NCI-H146 (cell line): ENCODE measurements at places on chromosomes 12 and 14.

DNA sequence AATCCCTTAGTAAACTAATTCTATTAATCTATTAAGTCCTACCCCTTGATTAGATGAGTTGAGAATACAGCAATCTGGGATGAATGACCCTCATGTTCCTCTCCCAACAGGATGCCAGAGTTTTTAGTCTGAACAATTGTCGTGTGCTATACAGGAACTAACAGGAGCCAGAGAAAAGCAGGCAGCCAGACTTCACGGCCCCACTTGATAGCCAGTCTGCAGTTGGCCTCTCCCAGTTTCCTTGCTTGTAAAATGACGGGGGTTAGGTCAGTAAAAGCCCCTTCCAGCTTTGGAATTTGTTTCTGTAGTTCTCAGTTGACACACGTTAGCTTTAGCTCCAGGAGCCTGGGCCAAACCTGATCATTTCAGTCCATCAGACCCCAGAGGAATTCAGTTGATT, 266.8 kb upstream of the FKBP4 start:
- no peak for DNase-seq

GRCh38 chr12:107651571-107652449, 33.8 kb upstream of the PWP1 start:
- no peak for DNase-seq

DNA sequence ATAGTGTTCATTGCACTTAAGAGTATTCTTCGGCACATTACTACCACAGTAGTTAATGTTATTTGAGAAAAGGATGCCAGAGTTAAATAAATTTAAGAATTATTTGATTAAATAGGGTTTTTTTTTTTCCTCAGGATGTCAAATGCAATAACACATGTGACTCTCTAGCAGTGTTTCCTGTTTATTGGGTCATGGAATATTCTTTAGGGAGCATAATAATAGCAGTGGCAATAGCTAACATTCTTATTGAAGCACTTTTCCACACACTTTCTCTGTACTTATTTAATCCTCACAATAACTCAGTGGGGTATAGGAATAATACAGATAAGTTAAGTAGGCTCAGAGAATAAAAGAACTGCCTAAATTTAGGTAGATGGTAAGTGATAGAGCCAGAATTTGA, 44.3 kb downstream of the SCYL2 start:
- no peak for DNase-seq

DNA sequence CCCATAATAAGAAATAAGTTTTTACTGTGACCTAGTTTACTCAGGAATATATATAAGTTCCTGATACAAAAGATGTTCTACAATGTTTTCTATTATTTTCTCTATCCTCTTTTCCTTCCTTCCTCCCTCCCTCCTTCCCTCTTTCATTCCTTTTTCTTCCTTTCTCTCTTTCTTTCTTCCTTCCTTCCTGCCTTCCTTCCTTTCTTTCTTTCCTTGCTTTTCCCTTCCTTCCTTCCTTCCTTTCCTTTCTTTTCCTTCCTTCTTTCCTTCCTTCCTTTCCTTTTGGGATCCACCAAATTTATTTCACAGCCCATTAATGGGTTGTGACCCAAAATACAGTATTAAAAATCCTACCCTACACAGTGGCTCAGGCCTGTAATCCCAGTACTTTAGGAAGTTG, 3.9 kb upstream of the VDR start:
- DNase-seq, result no peak

DNA sequence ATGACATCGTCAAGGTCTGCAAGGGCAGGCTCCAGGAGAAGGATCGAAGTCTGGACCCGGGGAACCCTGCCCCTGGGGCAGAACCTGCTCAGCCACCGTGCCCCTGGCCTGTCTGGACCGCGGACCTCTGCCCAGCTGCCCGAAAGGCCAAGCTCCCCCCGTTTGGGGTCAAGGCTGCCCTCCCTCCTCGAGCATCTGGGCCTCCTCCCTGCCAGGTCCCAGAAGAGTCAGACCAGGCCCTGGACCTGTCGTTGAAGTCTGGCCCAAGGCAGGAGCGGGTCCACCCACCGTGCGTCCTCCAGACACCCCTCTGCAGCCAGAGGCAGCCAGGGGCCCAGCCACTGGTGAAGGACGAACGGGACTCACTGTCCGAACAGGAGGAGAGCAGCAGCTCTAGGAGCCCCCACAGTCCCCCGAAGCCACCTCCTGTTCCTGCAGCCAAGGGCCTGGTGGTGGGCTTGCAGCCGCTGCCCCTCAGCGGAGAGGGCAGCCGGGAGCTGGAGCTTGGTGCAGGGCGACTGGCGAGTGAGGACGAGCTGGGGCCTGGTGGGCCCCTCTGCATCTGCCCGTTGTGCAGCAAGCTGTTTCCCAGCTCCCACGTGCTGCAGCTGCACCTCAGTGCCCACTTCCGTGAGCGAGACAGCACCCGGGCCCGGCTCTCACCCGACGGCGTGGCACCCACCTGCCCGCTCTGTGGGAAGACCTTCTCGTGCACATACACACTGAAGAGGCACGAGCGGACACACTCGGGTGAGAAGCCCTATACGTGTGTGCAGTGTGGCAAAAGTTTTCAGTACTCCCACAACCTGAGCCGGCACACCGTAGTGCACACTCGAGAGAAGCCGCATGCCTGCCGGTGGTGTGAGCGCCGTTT, 856 bp downstream of the ZBTB42 start:
- DNase-seq, result no peak

- no peak for DNase-seq
These were observed 55.6 kb downstream of the C14orf39 start for GRCh38 chr14:60430276-60430675.

DNA sequence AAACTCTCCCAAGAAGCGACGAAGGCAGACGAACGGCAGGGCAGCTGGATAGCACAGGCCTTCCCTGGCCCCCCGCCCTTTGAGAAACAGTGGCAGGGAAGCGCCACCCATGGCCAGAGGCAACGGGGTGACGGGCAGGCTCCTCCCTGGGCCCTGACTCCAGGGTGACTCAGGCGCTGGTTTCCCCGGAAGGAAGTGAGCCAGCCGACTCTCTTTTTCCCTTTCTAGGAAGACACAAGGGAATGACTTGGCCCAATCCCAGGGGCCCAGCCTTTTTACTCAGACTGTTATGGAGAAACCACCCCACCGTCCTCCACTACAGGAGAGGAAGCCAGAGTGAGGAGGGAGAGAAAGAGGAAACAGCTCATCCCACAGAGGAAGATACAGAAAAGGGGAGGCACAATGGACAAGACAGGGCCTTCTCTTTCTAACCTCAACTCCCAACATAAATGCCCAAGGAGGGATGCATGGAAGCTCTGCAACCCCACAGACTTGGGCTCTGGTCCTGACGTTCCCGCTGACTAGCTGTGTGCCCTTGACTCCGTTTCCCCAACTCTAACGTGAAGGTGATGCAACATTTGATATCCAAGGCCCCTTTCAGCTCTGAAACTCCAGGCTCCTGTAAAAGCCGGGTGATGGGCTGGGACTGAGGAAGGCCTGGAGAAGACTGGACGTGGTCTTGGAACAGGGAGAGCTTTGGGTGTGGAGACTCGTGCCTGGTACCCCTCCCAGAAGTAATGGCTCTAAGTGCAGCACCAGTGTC, 27.9 kb downstream of the ACTN1 start:
- no peak for DNase-seq

- no peak for DNase-seq
These were observed 11.1 kb upstream of the ATXN7L3B start for GRCh38 chr12:74526535-74526934.

DNA sequence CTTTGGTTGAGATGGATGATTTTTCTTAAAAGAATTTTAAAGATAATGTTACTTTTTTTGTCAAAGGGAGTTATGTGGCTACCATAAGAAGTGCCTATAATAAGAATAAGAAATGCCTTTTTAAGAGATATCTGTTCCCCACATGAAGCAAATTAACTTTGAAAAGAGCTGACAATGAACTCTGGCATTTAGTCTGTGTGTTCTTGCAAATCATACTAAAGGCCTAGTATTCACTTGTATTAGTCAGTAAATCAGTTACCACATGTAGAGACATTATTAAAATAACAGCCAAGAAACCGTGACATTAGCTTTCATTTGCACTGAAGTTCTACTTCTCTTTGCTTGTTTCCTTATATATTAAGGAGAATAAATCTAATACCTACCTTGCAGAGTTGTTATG, 296.3 kb downstream of the CCDC91 start:
- DNase-seq, result no peak

DNA sequence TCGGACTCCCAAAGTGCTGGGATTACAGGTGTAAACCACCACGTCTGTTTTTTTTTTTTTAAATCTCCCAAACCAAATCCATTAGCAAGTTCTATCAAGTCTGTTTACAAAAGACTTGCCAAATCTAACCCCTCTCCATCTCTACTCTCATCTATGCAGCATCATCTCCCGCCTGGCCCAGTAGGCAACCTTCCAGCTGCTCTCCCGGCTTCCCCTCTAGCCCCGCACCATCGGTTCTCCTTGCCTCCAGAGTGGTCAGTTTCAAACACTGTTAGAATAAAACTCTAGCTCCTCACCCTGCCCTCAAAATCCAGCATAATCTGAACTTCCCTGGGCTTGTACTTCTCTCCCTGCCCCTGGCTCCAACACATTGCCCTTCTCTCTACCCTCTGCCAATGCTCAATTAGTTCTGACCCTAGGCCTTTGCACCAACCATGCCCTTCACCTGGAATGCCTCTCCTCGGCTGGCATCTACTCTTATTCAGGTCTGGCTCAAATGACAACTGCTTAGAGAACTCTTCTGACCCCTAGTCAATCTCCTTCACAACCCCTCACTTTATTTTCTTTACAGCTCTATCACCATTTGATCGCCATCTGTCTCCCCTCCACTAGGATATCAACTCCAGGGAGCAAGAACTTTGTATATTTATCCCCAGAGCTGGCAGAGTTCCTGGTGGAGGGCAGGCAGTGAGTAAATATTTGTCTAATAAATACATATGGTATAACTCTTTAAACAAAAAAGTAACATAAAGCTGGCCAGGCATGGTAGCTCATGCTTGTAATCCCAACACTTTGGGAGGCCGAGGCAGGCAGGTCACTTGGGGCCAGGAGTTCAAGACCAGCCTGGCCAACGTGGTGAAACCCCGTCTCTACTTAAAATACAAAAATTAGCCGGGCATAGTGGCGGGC, 4.9 kb downstream of the WSB2 start:
- peak; percentile 22 for DNase-seq

GRCh38 chr14:96035456-96035855, 3.7 kb upstream of the C14orf132 start:
- no peak for DNase-seq

DNA sequence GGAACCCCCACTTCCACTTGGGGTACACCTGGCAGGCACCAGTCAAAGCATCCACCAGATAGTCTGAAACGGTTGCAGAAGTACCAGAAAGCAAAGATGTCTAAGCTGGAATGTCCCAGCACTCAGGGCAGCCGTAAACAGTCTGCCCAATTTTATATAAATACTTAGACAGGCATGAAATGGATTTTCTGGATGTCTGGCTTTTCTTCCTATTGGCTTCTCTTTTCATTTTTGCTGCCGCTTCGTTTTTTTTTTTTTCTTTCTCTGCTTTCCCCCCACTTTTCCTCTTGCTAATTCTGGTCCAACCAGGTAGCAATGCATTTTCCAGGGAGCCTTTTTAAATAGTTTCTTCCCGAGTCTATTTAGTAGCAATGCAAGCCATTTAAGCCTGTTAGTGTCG, 167.7 kb downstream of the GCH1 start:
- no peak for DNase-seq

GRCh38 chr12:124557518-124558223, 9.7 kb downstream of the NCOR2 start:
- DNase-seq, result peak; percentile 87

DNA sequence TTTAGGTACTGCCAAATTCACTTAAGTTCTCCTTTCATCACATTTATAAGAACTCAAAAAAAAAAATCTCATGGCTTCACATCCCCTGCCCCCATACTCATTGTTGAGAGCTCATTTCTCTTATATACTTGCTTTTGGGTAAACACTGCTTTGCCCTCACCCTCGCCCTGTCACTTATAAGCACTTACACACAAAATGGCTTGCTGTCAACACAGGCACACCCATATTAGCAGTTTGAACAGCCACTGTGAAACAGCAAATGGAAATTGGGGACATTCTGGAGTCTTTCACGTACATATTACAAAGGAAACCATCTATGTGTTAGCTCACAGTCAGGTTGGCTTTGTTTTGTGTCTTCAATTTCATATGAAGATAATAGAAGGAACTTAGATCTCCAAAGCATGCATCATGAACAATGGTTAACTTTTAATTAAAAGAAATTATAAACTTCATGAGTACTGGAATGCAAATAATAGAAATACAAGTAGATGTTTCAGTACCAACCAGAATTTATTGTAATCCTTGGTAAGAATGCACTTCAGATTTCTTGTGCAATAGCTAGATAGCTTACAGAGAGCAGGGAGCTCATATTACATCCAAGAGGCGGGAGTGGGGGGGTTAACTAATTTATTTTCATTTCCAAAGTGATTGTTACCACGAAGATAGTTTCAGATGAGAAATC, 272.2 kb downstream of the ALG10B start:
- DNase-seq, result no peak

DNA sequence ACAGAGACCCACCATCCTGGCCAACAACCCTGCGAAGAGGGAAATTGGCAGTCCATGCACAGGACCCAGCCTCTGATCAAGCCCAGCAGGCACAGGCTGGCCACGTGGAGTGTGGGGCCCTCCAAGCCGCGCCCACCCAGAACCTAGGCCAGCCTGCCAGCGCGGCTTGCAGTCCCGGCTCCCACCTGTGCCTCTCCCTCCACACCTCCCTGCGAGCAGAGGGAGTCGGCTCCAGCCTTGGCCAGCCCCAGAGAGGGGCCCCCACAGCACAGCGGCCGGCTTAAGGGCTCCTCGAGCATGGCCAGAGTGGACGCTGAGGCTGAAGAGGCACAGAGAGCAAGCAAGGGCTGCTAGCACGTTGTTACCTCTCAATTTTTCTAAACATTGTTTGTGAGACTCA, 373.4 kb downstream of the NELL2 start:
- no peak for DNase-seq

GRCh38 chr14:65287264-65288131, 125.0 kb upstream of the FUT8 start:
- no peak for DNase-seq
